ENCODE measurements at places on chromosomes 11 and 22.

- DNase-seq: no peak
These were observed 437.4 kb downstream of the JRKL start for GRCh38 chr11:96827164-96827563.

DNA sequence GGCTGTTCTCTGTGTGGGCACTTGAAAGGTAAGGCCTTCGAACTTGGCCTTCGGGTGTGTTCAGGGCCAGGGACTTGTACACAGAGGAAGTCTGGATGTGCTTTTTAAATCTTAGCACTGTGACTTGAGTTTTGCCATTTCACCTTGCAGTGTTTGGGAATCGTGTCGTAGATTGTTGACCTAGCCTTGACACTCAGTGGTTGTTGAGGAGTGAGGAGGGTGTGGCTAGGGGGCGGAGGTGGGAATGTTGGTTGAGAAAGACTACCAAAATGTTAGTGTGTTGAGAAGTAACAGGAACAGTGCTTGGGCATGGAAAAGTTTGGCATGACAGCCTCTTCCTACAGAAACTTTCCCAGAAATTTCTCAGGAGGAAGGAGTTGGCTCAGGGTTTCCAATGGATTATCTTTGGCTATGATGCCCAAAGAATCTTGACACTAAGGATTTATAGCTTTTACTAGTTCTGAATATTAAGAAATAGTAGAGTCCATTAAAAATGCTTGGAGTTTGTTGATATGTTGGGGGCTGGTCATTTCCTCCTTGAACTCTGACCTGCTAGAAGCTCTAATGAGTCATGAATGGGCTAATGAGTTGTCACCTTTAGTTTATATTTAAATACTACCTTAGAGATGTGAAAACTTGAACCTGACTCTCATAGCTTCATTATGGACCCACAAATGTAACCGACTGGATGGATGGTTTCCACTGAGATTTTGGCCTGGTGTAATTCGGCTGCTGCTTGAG lies 40.6 kb downstream of the BARX2 start:
- DNase-seq: no peak

GRCh38 chr11:45665206-45665932 lies at the start of gene CHST1:
Gene CHST1 (minus strand): TSS chr11:45665622. CDS start chr11:45650923, 14,699 bp downstream.
- no peak for DNase-seq

DNA sequence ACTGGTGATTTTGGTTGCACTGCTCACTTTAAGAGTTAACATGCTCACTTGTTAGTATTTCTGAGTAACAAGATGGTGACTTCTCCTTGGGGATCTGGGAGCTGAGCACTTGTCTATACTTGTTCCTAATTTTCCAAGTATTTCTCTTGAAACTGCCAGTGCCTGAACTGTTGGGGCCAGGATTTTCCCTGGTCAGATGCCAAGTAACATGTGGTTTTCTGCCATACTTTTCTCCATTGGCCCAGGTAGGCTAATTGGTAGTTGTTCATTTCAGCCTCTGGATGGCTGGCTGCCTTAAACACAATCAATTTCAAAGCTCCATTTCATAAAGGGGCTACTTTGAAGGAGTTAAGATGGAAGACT lies 35.0 kb downstream of the RNF141 start:
- no peak for DNase-seq

DNA sequence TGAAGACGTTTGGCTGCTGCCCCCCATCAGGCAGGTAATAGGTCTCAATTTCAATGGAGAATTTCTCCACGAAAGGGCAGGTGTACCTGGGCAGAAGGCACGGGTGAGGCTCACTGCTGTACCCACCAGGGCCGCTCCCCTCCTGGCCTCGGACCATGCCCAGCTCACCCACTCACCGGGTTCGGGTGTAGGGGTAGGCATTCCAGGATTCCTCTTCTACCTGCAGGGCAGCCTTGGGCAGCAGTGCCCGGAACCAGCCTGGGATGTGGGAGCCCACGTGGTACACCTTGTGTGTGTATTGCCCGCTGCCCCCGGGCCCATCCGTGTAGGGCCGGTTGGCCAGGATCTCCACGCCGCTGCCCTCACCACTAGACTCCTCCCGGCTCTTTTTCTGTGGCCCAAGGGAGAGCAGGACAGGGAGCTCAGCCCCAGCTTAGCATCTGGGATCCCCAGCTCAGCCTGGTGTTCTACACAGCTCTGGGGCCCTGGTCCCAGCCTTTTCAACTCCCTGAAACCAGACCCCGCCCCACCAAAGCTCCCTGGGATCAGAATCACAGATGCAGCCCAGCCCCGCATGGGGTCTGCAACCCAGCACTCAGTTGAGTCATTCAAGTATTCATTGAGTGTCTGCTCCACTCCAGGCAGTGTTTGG lies 2.7 kb downstream of the PITPNM1 start:
- no peak for DNase-seq

- no peak for DNase-seq
These were observed 679 bp upstream of the SSH3 start for GRCh38 chr11:67302571-67303131.

- DNase-seq: no peak
These were observed 587.2 kb downstream of the BRD1 start for GRCh38 chr22:49240472-49240871.

- no peak for DNase-seq
These were observed 13.2 kb upstream of the CSF2RB start for GRCh38 chr22:36900225-36900624.

- no peak for DNase-seq
These were observed 10.2 kb downstream of the SLC25A1 start for GRCh38 chr22:19168088-19168890.

- DNase-seq: no peak
These were observed 142.3 kb downstream of the NXPE2 start for GRCh38 chr11:114820621-114821020.

DNA sequence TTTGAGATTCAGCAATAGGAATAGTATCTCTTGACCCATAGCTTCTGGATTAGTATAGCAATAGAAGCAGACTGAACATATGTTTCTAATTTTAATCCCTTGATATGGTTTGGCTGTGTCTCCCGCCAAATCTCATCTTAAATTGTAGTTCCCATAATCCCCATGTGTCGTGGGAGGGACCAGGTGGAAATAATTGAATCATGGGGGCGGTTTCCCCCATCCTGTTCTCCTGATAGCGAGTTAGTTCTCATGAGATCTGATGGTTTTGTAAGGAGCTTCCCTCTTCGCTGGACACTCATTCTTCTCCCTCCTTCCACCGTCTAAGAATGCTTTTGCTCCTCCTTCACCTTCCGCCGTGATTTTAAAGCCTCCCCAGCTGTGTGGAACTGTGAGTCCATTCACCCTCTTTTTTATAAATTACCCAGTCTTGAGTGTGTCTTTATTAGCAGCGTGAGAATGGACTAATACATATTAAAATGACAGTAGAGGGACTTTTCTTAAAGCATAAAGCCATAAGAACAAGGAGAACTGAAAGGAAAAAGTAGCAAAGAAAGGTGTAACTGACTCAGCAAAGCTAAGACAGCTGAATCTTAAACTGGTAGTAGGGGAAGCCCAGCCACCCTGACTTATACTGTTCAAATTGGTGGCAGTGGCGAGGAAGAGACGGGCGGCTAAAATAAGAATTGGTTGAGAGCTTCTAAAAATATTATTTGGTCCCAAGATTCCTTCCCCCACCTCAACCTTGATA lies 20.3 kb upstream of the SLN start:
- DNase-seq: no peak

- no peak for DNase-seq
These were observed at the start of gene FREY1 for GRCh38 chr11:45906965-45907611. Gene FREY1 (minus strand): TSS chr11:45907271. CDS start chr11:45907245, 26 bp downstream.

GRCh38 chr22:28477556-28477955 lies 202.1 kb downstream of the TTC28 start:
- no peak for DNase-seq

GRCh38 chr11:115684135-115684534 lies 179.9 kb upstream of the CADM1 start:
- no peak for DNase-seq

- no peak for DNase-seq
These were observed 34.7 kb downstream of the LDHAL6A start for GRCh38 chr11:18490319-18490718.

- no peak for DNase-seq
These were observed 5.1 kb upstream of the KRTAP5-9 start for GRCh38 chr11:71542879-71543777.

- DNase-seq: no peak
These were observed 810 bp downstream of the IGLL1 start for GRCh38 chr22:23579280-23579679.

GRCh38 chr11:117979481-117980211 lies 6.5 kb upstream of the IL10RA start:
- DNase-seq: no peak

GRCh38 chr11:65183201-65183891 lies 1.6 kb downstream of the CAPN1 start:
- DNase-seq: no peak

GRCh38 chr22:47375621-47376321 lies 613.3 kb downstream of the TBC1D22A start:
- DNase-seq: no peak

DNA sequence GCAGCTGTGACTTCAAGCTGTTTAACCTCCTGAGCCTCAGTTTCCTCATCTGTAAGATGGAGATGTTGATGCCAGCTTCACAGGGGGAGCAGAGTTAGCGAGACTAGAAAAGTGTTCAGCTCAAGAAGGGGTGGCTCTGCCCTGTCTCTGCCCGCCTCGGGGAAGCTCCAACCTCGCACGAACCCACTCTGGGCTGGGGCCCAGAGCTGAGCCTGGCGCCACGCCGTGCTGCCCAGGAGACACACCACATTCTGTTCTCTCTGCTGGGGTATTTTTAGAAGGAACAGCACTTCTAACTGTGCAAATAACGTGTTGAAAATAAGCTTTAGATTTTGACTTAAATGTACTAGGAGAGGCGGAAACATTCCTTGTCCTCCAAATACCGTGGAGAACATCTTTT lies 74.1 kb downstream of the PHF21B start:
- DNase-seq: no peak
